ENCODE measurements at places on chromosomes 7 and 10.

DNA sequence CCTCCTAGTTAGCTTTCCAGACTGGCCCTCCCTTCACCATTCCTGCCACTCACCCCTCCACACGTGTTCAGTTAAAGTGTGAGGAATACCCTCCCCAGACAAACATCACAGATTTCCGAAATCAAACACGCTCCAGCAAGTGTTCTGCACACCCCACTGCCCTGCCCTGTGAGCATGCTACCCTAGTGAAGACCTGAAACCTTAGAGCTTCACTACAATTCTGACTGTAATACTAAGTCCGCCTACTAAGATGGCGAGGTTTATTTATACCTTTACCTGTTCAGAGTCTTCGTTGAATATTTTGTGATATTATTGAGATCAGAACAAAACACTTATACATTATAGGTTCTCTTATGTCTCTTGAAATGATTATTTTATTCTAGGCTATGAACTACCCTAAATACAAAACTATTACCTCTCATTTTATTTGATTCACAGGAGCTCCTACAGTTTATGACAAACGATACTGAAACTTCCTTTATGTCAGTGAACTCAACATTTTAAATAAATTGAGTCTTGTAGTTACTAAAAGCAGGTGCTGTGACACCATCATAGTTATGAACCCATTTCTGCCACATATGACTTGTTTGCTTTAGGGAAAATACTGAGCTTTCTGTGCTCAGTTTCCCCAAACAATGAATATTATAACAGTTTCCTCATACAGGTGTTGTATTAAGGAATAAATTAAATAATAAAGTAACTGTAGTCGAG, 8.6 kb downstream of the SCIN start:
- no peak for DNase-seq

DNA sequence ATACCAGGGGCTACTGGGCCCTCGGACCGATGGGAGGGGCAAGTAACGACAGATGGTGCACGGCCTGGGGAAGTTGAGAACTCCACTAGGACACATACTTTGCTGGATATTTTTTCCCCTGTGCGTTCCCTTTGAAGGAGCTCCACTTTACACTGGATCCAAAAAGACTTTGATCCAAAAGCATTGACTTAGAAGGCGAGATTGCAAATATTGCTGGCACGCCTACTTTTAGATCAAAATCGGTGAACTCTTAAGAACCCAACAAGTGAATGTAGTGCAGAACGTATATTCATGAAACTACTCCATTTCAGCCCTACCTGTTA, 436 bp upstream of the SLC25A13 start:
- DNase-seq: no peak

GRCh38 chr10:129030603-129030895, 436.5 kb upstream of the MGMT start:
- no peak for DNase-seq

DNA sequence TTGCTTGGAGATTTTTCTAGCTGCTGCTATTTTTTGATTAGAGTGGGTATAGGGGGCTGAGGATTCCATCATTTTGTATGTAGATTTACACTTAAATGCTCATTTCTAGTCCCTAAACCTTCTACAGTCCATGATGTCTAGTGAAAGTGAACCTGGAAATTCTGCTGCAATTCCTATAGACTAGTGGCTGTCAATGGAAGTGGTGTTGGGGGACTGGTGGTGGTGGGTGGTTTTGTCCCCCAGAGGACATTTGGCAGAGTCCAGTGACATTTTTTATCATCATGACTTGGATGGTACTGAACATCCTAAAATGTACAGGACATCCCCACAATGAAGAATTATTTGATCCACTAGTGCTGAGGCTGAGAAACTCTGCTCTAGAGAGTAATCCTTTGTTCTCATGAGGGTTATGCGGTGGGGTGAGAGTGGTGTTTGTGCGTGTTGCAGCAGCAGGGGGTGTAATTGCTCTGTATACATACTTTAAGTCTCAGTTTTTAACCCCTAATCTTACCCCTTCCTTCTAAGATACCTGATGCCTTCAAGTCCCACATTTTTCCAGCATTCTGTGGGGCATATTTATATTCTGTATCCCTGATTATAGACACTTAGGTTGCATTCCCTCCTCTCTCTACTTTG, 35.0 kb downstream of the KIF11 start:
- DNase-seq: no peak

GRCh38 chr7:155224116-155224811, 73.4 kb upstream of the INSIG1 start:
- DNase-seq: no peak

DNA sequence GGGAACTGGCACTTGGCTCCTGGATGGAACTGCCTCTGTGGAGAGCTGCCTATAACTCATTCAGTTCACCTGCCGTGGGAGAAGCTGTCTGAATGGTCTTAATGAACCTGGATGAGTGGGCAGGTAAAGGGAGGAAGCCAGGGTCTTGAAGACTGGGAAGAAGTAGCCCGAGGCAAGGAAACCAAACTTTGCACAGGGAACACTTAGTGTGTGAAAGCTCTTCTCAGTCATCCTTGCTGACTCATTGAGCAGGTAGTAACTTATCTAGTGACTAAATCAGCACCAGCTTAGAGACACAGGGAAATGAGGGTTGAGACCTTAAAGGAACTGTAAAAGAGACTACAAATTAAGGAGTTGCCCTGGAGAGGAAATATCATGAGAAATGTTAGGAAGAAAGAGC, 9.9 kb downstream of the LRRC4 start:
- DNase-seq: no peak

- DNase-seq: no peak
These were observed 9.6 kb downstream of the TPK1 start for GRCh38 chr7:144826208-144826607.

- DNase-seq: peak; percentile 13
These were observed 104.3 kb downstream of the TCERG1L start for GRCh38 chr10:131207176-131207575.

GRCh38 chr10:13858709-13859108, 271.9 kb downstream of the PRPF18 start:
- no peak for DNase-seq

DNA sequence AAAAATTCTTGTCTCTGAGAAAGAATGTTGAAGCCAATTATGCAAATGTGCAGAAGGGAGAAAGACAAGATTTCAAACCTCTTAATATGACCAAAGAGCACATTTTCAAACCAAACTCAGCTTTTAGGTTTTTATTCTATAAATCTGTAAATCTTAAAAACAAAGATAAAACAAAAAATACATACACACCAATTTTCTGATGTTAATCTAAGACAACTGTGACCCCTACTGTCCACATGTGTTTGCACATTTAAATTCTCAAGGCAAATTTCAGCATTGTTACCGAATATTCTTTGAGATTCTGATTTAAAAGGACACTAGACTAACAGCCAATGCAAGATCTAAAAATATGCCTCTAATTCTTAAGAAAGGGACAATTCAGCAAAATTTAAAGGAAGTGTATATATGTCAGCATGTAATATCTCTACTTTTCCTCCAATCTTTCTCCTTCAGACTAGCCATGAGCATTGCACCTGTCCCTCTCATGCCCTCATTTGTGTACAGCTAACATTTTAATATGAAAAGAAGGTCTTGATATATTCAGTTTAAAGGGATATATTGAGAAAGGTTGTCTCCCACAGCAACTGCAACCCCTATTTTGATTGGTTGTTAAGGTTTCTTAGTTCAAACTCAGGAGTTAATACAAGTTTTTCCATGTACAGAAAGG, 417.9 kb downstream of the IPMK start:
- DNase-seq: no peak

- no peak for DNase-seq
These were observed 487.8 kb upstream of the PODXL start for GRCh38 chr7:132044247-132044646.

GRCh38 chr10:103713676-103714075, 141.7 kb downstream of the SH3PXD2A start:
- DNase-seq: no peak

- no peak for DNase-seq
These were observed 26.3 kb upstream of the COMTD1 start for GRCh38 chr10:75261813-75262705.

- DNase-seq: no peak
These were observed 87.9 kb upstream of the PDE1C start for GRCh38 chr7:32158076-32158475.

DNA sequence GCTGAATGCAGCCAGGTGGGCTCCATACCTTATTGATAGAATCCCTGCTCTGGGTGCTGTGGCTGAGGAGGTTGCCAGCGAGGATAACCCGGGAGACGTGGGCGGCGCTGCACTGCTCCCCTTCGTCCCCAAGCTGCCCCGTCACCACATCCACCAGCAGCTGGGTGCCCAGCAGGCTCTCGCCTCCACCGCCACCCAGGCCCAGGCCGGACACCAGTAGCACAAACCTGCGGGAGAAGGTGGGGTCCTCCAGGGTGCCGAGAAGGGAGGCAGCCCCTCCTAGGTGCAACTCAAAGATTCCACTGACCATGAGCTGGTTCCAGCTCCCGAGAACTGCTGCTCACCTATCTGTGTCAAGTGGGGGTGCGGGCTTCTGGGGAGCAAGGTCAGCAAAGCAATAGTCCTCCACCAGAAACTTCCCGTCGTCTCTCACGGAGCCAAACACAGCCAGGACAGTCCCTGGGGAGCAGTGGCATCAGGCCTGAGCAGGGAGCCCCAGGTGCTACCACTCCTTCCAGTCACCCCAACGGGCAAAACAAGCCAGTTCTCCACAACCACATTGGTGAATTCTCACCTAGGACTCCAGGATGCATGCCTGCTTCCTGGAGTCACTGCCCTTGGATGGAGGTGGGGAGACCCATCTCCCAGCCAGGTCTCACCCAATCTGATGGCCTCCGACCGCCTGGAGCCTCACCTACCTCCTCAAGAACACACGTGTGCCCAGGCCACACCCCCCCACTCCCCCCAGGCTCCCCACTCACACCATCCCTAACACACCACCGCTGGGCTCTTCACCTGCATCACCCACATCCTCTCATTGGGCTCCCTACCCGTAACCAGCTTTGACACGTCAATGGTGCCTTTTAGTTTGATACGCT, 6.3 kb downstream of the POLD2 start:
- DNase-seq: no peak

DNA sequence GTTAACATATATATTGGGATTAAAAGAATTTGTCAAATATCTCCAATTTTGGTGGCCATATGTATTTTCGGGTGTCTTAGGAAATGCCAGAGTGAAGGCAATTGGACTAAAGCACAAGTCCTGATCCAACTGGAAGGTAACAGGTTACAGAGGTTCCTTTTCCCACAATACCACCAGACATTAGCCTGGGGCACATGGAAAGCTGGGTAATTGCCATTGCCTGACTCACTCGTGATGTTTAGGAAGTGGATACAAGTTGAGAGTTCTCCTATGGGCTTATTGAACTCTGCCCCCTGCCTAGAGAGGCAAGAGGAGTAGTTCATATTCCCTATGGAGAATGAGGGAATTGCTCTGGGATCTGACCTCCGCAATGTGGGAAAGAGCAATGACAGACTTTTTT, 5.7 kb downstream of the DNAH11 start:
- DNase-seq: no peak

GRCh38 chr10:14362104-14362503, 31.4 kb upstream of the FRMD4A start:
- DNase-seq: no peak

DNA sequence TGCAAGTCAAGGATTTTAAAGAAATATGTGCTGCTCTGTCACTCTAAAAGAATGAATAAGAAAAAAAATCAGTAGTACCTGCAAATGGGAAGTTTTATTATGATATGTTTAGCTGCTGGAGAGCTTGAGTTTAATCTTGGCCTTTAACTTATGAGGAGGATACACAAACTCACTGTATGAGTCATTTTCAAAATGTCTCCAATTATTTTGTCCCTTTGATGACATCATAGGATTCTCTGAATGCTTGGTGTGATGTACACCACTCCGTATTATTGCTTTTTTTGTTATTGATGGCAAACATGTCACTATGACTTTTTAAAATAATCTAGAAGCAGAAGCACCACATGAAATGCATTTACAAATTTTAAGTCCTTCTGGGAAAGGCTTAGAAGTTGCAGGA, 125.8 kb downstream of the RALA start:
- no peak for DNase-seq

DNA sequence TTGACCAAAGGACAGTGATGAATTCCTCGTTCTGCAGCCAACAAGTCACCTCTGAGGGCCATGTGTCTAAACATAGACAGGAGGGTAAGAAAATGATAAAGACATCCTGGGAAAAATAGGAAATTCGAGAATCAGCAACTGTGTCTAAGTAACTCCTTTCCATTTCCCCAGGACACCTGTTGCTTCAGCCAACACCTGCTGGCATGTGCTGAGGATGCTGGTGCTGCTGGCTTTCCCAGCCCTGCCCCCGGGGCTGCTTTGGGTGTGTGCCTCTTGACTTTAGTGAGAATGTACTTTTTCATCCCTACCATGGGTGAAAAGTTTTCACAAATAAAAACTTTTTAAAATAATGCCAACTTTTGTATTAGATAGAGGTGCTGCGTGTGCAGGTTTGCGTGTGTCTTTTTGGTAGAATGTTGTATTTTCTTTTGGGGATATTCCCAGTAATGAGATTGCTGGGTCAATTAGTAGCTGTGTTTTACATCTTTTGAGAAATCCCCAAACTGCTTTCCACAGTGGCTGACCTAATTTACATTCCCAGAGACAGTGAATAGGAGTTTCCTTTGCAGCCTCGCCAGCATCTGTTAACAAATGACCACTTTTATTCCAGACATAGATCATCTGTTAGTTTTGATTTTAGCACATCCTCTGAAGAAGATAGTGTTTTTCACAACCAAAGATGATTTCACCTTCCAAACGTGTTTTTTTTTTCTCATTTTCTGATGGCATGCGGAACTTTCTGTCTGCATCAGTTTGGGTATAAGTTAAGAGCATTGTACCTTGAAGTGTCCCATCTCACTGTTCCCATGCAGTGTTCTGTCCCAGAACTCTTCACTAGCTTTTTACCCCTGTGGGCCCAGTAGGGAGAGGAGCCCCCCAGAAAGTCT, 104.2 kb upstream of the ACBD5 start:
- DNase-seq: no peak

GRCh38 chr7:44213206-44213876, 12.6 kb downstream of the YKT6 start:
- no peak for DNase-seq

- DNase-seq: peak; percentile 81
These were observed 20.7 kb upstream of the ZMIZ1 start for GRCh38 chr10:79047875-79048638.
